ENCODE measurements at places on chromosomes 4 and X.

DNA sequence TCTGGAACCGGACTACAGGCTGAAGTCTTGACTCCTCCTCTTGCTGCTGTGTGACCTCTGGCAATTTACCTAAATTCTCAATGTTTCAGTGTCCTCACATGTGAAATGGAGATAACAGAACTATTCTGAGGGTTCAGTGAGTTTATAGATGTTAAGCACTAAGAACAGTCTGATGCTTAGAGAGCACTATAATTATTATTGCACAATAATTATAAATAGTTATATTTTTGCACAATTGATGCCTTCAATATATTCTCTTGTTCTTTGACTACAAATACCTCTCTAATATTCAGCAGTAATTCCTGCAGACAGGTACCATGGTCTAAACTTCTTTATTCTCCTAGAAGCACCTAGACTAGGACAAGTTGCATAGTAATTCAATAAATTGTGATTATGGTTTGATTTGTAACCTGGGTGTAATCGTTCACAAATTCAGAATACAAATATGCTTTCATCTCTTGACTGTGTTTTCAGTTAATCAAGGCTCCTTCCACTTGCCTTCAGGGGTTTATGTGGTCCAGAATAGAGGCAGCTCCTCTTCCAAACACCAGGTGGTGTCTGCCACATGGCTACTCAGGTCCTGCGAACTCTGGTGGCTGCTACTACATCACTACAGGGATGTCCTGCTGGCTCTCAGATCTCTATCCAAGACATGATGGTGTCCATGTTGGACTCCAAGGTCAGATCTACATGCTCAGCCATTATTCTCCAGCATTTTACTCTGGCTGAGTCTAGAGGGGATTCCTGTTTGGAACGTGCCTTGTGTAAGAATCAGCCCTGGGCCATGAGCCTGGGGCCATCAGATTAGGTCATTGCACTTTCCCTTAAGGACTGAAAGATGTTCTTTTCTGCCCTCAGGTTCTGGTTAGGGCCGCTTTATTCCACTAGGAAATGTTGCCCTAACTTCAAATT lies 103.4 kb downstream of the QRFPR start:
- DNase-seq = peak; percentile 2

DNA sequence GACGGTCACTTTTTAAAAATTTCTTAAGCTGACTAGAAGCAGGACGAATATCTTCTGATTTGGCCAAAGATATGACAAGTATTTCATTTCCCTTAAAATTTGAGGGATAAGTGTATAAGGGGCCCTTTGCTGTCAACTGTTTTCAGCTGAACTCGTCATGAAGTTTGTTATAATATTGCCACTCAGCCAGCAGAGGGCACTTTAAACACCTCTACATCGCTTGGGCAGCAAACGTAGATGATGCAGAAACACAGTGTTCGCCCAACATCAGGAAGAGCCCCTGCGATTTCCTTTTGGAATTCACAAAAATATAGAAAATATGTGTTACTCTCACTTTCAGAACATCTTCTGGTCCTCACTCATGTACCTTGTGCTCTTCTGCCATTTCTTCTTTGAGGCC lies 435.7 kb upstream of the FMR1 start:
- DNase-seq = peak; percentile 29

DNA sequence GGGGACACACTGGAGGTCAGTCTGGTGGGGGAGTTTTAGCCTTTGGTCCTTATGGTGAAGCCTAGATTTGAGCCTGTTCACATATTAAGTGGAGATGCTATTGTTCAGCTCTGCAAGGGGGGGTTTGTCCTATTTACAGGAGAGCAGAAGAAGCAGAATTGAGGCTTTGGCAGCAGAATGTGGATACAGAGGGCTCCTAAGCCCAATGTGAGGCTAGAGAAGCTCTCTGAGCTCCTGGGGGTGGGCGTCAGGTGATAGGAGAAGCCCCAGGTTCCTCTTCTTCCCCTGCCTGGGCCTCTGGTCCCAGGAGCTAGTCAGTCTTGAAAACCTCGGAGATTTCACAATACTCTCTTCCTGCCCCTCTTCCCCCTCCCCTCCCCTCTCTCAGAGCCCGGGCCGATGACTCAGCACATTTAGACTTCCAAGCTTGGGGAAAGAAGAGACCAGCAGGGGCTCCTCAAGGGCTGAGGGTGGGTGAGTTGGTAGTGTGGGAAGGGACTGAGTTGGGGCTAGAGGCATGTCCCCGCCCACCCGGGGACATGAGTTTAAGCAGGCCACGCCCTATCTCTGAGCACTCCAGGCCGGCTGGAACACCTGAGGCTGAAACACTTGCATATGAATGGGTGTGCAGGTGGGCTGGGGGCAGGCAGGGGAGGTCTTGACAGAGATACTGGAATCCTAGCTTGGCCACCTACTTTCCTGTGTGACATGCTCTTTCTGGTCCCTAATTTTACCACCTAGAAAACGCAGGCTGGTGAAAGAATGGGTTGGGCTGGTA lies 3.4 kb downstream of the TFE3 start:
- peak; percentile 98 for DNase-seq

DNA sequence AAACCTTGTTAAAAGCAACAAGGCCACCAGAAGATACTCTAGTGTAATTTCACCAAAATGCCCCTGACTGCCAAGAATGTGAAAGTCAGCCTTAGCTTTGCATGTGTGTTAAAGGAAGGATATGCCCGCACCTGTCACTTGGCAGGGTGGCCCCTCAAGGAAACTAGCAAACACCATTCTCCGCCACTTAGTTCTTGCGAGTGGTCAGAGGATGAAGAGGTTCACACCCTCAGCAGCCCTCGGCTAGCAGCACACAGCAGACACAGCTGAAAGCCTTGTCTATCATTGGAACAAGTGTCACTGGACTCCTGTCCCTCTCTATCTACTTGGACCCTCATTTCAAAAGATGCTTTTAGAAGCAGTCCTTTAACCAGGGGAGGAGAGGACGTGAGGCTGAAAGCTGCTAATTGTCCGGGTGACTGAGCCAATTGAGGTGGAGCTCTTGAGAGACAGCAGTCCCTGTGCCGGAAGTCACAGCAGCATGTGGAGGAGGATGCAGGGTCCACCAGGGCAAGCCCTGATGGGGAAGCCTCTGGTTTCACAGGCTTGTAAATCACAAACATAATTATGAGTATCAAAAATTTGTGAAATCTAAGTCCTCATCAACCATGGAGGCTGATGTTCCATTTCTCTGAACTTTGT lies 18.0 kb downstream of the HHIP start:
- no peak for DNase-seq

- no peak for DNase-seq
Observed at GRCh38 chr4:142566777-142567176, 279.3 kb downstream of the INPP4B start.

GRCh38 chrX:38548508-38548907 lies 12.8 kb upstream of the TSPAN7 start:
- DNase-seq = no peak

- no peak for DNase-seq
Observed at GRCh38 chrX:124145749-124146148, 184.2 kb downstream of the STAG2 start.

- DNase-seq = no peak
Observed at GRCh38 chr4:70637239-70637913, 8.8 kb downstream of the ENAM start.

GRCh38 chr4:24890561-24891126 lies 22.2 kb downstream of the CCDC149 start:
- DNase-seq = no peak

GRCh38 chrX:12614266-12614665 lies 176.9 kb upstream of the PRPS2 start:
- no peak for DNase-seq

GRCh38 chrX:112774651-112775293 lies 65.9 kb downstream of the AMOT start:
- DNase-seq = no peak

- DNase-seq = no peak
Observed at GRCh38 chr4:98546910-98547594, 111.4 kb downstream of the TSPAN5 start.

DNA sequence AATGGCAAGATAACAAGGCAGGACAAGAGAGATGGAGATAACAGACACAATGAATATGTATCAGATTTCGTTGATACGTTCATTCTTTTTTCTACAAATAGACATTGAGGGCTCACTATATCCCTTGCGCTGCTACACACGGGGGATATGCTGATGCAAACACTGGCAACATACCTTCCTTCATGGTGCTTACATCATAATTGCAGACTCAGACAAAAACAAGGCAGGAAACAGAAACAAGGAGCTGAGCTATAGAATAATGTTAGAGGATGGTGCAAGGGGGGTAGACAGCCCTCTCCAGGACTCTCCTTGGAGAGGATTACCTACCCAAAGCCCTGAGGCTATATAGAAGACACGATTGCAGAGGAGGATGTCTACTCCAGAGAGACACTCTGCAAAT lies 1069.5 kb downstream of the DMD start:
- no peak for DNase-seq

DNA sequence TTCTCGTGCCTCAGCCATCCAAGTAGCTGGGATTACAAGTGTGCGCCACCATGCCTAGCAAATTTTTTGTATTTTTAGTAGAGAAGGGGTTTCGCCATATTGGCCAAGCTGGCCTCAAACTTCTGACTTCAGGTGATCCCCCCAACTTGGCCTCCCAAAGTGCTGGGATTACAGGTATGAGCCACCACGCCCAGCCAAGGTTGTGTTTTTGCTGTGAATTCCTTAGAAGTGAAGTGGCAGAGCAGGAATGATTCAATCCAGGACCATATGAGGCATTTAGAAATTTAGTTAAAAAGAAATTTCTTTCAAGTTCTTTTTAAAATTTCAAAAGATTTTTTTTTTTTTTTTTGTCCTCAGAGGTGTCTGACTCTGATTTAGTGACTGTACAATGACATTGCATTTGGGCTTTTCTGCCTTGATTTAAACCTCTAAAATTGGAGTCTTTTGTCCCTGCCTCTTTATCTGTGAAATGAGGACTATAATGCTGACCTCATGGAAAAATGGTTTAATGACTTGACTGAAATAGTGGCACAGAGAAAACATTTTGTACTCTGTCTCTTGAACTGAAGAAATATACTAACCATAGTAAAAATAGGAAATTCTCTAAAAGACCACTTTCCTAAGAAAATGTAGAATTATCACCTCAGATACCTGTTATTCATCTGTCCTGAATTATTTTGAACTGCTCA lies 59.9 kb downstream of the CXCL13 start:
- DNase-seq = no peak

- DNase-seq = peak; percentile 86
Observed at GRCh38 chrX:51496501-51497291, at the start of gene NUDT11. Gene NUDT11 (minus strand): TSS chrX:51496592. CDS start chrX:51496444, 148 bp downstream.

DNA sequence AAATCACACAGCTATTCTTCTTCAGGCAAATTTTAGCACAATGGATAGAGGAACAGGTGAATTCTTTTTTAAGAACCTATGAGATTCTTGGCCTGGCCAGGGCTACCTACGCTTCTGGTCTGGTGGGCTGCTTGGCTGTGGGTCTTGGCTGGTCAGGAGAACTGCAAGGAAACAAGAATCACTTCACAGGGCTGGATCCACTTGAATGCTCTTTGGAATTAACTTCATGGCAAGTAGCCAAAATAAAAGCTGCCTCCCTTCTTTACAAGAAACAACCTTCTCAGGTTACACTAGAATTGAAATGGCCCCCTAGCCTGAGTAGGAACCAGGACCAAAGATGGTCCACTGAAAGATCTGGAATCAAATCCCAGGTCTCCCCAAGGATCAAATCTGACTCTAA lies 519.1 kb downstream of the IQCM start:
- no peak for DNase-seq

DNA sequence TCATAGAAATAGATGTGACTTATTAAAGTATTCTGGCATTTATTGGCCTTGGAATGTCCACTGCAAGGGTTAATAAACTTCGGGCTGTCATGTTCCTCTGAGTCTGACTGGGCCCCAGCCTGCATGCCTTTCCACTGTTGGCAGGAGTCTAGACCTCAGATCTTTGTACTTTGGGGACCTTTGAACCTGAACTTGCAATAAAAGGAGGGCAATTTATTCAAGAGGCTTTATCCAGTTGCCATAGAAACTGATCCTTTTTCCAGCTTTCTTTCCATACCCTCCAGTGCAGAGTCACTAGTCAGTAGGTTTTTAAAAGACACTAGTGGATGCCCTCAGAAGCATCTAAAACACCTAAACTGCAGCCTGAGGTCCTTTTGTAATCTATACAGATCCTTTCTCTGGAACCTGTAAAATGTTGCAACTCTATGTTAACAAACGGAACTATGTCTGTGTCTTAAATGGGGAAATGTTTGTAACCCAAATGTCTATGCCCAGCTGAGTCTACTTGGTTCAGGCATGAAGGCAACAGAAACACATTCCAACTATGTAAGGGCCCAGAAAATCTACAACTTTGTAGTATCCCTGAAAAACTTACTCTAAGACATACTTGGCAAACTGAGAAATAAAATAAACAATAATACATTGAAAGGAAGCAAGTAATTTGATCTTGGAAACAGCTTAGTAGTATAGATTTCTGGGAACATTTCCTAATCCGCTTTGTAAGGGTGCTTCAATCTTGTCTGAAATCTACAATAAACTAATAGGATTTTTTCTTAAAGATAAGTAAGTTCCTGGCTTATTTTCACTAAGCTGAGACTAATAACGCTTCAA lies 41.5 kb downstream of the SOWAHB start:
- no peak for DNase-seq

DNA sequence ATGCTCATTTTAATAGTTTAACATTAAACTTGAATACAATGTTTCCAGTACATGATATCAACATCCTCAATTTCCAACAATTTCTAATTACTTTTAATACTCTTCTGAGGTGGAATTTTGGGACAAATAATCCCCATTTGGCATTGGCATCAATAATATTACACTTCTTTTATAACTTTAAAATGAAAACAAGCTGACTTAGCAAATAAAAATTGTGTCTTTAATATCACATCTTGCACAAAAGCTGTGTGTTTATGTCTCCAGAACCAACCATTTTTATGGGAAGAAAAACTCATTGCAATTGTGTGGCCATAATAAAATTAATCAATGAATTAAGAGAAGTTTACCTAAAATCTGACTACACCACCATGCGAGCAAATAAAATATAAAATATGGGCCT lies 2552.6 kb downstream of the PCDH7 start:
- no peak for DNase-seq

- DNase-seq = no peak
Observed at GRCh38 chr4:168900080-168900479, 110.0 kb downstream of the CBR4 start.

DNA sequence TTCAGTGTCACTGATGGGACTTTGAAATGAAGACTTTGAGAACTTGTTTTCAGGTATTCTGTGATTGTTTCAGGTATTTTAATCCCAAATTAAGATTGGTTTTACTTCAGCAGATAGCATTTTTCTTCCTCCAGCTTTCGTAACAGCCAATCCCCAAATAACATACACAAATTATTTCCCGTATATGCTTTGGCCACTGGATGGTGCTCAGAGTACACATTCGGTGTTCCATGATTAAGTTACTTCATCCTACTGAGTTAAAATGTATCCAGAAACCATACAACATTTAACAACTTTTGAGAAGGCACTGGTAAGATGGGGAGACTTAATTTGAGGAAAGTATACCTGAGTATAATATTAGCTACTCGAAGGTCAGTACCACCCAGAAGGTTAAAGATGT lies 233.4 kb upstream of the FAM47A start:
- DNase-seq = peak; percentile 1

- no peak for DNase-seq
Observed at GRCh38 chr4:54446581-54446980, 211.2 kb upstream of the KIT start.

- no peak for DNase-seq
Observed at GRCh38 chrX:49877397-49878101, 1.7 kb upstream of the USP27X start.

GRCh38 chrX:129647418-129648410 lies 7.0 kb downstream of the APLN start:
- no peak for DNase-seq
